ENCODE measurements at places on chromosomes 3 and 15. TPM values are rescaled to one million over a fixed set of nuclear protein-coding genes. Genes with fewer than 3 reads are reported as not detected.

- no peak for DNase-seq
These were observed 48.4 kb upstream of the LIMD1 start for GRCh38 chr3:45546126-45546620.

DNA sequence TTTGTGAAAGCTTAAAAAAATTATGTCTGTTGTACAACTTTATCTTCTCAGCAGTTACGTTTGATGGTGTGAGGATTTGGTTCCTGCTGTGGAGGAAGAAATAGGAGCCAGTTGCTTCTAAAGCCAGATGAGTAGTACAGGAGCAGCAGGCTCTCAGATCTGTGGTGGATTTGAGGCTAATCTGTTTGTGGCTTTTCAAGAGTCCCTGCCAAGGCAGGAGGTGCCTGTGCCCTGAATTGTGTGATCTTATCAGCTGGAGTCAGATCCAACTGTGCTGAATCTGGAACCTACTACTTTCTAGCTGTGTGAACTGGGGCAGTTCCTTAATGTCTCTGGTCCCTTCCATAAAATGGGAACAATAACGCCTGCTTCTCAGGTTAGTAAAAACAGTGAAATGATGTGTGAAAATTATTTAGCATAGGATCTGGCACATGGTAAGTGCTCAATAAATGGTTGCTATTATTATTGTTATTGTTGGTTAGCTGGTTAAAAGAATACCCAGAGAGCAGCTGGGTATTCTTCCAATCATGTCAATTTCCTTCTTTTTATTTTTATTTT is 7.7 kb downstream of the CLDN11 start:
- DNase-seq = no peak

- no peak for DNase-seq
These were observed 127.6 kb upstream of the AZI2 start for GRCh38 chr3:28476194-28476593.

DNA sequence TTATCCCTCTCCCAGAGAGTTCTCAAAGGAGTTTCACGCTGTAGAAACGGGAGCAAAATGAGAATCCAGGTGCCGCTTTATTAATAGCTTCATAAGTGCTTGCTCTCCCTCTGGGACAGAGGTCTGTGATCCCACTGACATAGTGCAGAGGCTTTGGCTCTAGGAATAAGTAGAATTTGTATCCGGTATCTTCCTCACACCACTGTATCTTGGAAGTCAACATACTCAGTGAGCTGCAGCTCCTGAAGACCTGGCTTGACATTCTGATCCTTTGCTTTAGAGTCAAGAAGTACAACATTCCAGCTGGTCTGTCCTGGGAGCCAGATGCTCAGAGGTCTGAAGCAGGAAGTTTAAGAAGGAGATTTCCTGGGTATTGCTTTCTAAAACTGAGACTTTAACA is 323.0 kb downstream of the LPP start:
- no peak for DNase-seq

- DNase-seq = no peak
These were observed 70.9 kb downstream of the ARMC8 start for GRCh38 chr3:138257986-138258385.

DNA sequence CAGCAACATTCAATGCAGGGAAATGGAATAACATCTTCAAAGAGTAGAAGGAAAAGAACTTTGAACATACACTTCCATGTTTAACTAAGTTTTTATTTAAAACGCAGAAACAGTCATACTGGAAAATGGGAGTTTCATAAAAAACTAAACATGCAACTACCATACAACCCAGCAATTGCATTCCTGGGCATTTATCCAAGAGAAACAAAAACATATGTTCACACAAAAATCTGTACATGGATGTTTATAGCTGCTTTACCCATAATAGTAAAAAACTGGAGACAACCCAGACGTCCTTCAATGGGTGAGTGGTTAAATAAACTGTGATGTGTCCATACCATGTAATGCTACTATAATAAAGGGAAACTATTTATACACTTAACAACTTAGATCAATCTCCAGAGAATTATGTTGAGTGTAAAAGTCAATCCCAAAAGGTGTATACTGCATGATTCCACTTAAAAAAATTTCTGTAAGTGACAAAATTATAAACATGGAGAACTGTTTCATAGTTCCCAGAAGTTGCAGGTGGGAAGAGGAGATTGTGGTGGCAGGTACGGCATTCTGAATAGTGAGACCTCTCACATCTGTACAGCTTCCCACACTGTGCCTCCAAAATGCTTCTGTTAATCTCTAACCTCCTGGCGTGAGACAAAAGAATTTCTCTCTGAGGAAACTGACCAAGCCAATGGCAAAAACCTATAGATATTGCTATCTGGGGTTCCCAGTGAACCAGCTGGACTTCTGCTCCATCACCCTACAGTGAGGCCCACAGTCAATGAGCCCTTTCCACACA is 23.1 kb downstream of the ISG20 start:
- DNase-seq = no peak

GRCh38 chr3:8629151-8630021 is 15.2 kb downstream of the SSUH2 start:
- DNase-seq = no peak

GRCh38 chr3:20326541-20326940 is 140.5 kb upstream of the SGO1 start:
- DNase-seq = no peak

DNA sequence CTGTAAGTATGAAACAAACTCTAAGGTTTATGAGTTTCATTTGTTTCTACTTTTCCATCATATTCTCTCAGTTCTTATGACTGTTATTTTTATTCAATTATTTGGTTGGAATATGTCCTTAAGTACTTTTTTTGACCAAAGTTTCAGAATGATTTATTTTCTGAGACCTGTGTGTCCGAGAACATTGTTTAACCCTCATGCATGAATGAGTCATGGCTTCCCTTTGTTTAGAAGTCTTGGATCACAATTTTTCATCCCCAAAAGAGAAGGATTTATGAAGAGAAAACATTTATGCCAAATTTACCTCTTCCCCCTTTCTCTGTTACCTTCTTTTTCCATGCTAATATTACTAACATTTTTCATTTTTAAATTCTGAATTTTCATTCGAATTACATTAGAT is 518.0 kb upstream of the NR2F2 start:
- DNase-seq = no peak

- no peak for DNase-seq
These were observed 37.1 kb downstream of the PSMD6 start for GRCh38 chr3:63986146-63986545.

DNA sequence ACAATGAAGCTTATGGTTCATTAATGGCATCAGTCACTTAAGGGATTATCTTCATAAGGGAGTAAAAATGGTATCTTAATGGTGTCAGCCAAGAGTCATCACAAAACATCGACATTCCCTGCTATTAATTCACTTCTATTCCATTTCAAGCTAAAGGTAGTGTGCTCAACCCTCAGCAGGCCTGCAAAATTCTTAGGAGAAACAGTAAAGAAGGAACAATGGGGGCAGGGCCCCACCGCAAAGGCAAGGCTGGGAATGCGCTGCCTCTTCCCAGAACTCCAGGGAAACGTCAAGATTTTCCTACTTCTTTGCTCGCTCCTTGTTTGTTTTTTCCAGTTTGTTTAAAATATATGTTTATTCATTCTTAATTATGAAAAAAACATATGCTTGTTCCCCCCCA is 187.3 kb upstream of the TSC22D2 start:
- no peak for DNase-seq

DNA sequence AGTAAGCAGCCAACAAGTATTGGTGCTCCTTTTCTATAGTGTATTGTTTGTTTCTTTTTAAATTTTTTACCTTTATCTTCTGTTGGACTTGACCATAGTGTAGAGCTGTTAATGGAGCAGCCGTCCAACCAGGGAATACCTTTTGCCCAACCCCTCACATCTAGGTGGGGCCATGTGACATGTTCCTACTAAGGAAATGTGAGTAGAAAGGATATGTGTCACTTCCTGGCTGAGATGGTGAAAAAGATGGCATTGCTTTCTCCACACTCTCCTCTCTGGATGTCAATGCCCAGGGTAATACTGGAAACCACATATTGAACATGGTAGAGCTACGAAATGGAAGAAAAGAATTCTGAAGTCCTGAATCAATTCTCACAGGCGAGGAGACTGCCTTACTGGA is 218.8 kb downstream of the TBL1XR1 start:
- no peak for DNase-seq

- no peak for DNase-seq
These were observed 5.8 kb upstream of the ARPP21 start for GRCh38 chr3:35633332-35634124.

DNA sequence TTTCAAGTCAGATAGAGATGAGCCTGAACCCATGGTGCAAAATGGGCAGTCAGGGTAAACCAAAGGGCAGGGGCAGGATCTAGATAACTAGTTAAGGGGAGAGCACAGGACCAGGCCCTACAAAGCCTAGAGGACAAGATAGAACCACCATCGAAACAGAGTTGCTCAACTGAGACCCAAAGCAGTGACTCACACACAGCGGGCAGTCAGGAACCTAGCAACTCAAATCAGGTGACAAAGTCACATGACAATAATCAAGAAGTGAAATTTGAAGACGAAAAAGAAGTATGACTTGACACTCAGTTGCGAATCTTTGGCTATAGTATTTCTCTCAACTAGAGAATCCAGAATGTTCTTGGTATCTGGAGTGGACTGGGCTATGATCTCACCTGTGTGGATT is 136.0 kb upstream of the PTPRG start:
- no peak for DNase-seq

DNA sequence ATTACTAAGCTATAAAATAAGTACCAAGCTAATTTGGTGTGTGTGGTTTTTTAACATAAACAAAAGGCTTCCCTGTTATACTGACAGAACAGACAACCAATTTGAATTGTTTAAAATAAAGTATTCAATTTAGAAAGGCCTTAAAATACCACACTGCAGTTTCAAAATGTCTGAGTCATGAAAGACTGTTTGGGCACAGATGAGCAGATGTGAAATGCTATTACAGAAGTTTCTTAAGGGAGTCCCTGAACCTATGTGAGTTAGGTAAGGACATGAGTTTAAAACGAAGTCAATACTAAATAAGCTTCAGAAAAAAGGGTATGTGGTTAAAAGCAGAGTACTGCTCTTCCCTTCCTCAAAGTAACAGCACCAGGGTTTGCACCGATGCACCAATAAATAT is 69.7 kb upstream of the SETMAR start:
- DNase-seq = no peak

DNA sequence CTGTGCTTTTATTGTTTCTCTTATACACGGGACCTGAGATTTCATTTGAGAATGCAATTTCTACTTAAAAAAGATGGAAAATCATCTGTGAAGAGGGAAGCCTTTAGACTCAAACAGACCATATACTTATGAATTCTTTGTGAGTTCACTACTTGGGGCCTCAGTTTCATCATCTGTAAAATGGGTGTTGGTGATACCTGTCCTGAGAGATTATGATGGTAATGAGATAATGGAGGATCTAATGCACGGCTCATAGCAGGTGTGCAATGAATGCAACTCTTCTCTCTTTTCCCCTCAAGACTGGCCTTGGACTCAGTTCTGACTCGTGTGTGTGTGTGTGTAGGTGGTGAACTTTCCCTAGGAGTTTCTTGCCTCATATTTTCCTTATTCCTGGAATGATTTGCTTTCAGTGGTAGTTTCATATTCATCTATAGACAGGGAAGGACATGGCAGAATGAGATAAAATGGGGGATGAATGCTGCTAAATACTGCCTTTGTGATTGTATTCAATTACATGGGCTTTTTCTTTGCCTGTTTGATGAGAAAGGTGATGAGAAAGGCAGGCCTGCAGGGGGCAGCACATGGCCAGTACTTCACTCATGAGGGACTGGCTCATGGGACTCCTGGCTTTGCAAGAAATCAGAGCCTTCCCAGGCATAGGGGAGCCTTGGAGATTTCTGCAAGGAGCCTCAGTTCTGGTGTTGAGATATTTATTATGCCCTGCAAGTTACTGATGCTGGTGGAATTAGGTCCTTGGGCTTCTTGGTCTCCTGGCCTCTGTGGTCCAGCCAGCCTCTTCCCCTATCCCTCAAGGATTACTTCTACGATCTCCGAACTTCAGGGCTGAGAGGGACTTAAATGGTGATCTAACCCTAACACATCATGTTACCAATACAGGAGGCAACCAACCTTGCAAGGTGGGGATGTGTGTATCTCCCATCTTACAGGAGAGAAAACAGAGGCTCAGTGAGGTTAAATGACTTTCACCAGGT is 70.7 kb downstream of the RPLP1 start:
- peak; percentile 79 for DNase-seq

DNA sequence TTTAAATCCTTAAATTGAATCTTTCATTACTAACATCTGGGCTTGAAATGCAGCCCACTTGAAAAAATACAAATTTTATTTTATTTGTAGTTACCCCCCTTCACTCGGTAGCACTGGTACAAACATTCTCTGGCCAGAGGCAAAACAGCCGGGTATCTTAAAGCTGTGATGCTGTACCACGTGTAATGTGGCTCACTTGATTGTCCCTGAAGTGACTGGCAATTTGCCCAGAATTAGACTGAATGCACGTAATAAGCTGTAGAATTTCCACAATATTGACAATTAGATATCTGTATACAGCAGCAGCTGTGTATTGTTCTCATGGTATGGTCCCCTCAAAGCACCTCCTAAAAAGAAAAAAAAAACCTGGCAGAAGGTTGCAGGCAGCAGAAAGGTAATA is 192.8 kb upstream of the TBC1D5 start:
- no peak for DNase-seq

GRCh38 chr3:175668300-175668699 is 809.2 kb downstream of the NAALADL2 start:
- no peak for DNase-seq

GRCh38 chr15:84983294-84983693 is 1.6 kb downstream of the PDE8A start:
- no peak for DNase-seq

Gene ZBED2
- total RNA-seq = not detected

Gene ATP10A
- total RNA-seq = 5.6 TPM

Gene CELF6
- 3.7 TPM for total RNA-seq

Gene KIF7
- total RNA-seq = 4.1 TPM

Gene CFAP92
- 1.7 TPM for total RNA-seq

Gene MDFIC2
- total RNA-seq = not detected

Gene CCK
- total RNA-seq = 3.0 TPM

Gene FANCI
- total RNA-seq = 7.8 TPM

Gene NPAP1
- total RNA-seq = not detected

Gene FAM107A
- total RNA-seq = 54.5 TPM

Gene FSIP1
- 1.6 TPM for total RNA-seq
